ENCODE measurements at places on chromosomes 2 and 18.

DNA sequence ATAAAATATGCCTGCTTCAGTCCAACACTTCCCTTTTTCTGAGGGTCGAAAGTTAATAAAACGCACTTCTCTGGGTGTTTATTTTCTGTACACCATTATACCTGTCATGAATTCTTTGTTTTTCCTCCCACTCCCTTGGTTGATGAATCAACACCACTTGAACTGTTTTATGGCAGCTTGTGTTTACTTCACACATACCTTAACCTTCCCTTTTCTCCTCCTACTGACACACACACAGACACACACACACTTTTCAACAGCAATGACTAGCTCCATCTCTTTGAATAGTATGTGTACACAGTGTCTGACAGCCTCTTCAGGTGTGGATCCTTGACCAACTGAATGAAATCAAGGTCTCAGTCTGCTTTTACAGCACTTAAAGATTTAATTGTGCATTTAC, 91.3 kb downstream of the SATB2 start:
- DNase-seq: no peak

- DNase-seq: no peak
These were observed 96.8 kb downstream of the UXS1 start for GRCh38 chr2:106097038-106098000.

- no peak for DNase-seq
These were observed 1036.5 kb upstream of the FANCL start for GRCh38 chr2:59277671-59278070.

DNA sequence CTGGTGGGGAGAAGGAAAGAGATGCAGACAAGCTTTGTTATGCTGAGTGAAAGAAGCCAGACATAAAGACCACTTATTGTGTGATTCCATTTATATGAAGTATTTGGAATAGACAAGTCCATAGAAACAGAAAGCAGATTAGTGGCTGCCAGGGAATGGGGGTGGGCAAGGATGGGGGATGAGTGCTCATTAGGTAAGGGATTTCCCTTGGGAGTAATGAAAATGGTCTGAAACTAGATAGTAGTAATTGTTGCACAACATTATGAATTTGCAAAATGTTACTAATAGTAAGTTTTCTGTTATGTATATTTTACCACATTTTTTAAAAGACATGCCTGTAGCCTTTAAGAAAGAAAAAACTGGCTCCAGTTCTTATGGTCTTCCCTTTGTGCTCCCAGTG, 154.9 kb downstream of the LNPK start:
- DNase-seq: no peak

DNA sequence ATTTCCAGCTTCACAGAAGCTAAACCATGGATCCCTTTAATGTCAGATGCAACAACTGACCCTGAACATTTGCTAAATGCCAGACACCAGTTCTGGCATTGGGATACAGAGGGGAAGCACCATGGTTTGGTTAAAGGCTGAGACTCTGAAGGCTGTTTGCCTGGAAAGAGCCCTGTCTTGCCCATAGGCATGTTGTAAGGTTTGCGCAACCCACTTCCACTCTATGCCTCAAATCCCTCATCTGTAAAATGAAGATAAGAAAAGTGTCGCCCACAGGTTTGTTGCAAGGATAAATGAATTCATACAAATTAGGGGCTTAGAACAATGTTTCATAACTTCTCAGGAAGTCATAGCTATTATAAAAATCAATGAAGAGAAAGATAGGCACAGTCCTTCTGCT, 380.9 kb upstream of the GYPC start:
- no peak for DNase-seq

- no peak for DNase-seq
These were observed 118.0 kb upstream of the SNTG2 start for GRCh38 chr2:832635-833034.

DNA sequence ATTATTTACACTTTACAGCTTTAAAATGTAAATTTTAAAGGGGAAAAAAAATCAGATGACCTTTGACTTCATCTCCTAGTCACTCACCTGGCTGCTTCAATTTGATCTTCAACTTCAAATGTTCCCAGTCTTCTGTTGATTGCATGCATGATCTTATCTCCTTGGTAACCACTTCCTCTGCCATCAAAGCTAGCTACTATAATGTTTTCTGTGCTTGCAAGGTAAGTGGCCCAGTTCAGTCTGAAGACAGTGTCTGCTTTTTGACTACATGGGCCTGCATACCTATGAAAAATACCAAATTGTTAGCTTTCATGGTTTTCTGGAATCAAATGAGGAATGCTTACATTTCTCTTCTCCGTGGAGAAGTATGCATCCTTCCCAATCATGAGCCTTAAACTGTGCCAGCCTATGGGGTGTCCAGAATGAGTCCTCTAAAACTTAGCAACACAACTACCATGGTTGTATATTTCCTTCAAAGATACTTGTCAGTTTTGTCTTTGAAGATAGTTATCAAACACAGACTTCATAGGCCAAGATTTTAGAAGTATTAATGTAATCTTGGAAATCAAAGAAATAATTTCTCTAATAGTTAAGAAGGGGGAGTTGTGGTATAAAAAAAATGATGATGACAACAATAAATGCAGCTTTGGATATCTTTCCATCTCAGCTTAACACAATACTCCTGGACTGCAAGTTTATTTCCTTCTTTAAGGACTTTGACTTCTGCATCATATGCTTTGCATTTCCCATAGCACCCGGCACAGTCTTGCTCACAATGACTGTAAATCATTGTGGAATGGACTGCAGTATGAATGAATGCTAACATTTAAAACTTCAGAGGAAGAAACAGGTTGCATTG, 62.1 kb downstream of the DPP4 start:
- DNase-seq: peak; percentile 89
